ENCODE measurements at places on chromosomes 1 and 21.

GRCh38 chr1:9721606-9722377, 70.3 kb downstream of the PIK3CD start:
- peak; percentile 33 for DNase-seq

DNA sequence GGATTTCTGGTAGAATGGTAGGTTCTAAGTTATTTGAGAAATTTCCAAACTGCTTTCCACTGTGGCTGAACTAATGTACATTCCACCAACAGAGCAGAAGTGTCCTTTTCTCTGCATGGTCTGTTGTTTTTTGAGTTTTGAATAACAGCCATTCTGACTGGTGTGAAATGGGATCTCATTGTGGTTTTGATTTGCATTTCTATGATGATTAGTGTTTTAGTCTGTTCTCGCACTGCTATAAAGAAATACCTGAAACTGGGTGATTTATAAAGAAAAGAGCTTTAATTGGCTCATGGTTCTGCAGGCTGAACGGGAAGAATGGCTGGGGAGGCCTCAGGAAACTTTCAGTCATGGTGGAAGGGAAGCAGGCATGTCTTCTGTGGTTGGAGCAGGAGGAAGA, 80.3 kb downstream of the SDCCAG8 start:
- DNase-seq = no peak

- peak; percentile 54 for DNase-seq
These were observed 730 bp upstream of the PHF13 start for GRCh38 chr1:6612641-6613360.

DNA sequence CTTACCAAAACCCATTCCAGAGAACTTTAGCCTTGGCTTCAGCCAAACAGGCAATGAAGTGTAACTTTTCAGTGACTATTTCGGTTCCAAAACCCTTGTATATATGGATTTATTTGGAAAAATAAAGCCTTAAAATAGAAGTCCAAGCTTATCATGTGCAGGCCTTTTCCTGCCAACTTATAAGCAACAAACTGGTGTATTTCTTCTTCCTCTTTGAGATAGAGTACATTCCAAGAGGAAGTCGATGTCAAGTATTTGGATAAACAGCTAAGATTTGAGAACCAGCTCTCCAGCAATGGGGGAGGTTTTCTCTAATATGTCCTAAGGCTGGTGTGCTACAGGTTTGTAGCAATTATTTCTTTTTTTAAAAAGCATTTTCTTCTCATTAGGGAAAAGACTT, 407.8 kb downstream of the DUSP10 start:
- no peak for DNase-seq

DNA sequence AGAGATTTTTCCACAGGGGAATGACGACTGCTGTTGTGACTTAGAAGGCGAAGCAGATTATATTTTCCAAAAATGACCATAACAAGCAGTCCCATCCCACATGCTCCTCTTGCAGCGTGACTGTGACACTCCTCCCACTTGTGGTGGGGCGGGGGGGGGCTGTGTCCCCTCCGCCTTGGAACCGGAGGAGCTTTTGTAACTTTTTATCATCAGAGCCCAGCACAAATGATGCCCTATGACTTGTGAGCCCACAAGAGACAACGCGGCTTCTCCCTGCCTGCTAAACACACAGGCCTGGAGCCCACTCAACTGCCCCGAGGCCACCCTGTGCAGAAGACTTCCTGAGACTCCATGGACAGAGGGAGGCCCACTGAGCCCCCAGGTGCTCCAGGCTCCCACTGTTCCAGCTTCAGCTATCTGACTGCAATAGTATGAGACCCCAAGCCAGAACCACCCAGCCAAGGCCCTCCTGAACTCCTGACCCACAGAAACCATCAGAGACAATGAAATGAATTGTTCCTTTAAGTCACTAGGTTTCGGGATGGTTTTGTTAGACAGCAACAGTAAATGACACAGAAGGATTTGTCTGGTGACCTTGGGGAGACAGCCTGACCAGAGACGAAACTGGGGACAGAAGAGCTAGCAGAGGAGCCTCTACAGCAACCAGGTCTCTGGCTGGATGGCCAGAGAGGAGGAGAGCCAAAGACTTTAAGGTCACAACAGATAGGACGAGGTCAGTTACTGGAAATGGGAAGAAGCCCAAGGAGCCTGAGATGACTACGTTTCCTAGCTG, 58.8 kb downstream of the CAPZB start:
- DNase-seq = no peak

DNA sequence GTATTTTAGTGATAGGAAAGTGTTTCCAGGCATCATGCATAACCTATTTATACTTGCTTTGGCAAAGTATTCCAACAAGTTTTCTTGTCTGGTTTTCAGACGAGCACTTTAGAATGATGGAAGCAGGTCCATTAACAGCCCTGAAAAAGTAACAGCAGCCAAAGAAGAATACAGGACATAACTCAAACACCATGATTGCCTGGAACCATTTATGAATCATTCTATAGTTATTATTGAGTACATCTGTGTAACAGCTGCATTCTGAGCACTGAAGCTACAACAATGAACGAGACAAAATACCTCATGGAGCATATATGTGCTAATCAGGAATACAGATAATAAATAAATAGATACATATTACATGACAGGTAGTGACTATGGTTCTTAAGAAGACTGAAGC, 12.6 kb downstream of the IL10RB start:
- no peak for DNase-seq

DNA sequence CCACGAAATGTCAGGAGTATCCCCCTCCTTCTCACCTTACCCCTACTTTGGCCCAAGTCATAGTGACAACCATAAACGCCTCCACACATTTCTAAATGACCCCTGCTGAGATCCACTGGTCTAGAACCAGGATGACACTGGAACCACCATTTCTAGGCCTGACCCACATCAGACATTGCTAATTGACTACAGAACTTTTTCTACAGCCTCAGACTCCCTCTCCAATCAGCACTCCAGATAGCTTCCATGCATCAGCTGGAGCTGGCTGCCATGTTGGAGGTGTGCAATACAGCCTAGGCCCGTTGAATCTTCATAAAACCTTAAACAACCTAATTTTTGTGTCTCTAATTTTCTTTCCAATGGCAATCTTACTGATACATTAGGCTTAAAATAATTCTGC, 18.6 kb downstream of the TCEA3 start:
- DNase-seq = no peak

DNA sequence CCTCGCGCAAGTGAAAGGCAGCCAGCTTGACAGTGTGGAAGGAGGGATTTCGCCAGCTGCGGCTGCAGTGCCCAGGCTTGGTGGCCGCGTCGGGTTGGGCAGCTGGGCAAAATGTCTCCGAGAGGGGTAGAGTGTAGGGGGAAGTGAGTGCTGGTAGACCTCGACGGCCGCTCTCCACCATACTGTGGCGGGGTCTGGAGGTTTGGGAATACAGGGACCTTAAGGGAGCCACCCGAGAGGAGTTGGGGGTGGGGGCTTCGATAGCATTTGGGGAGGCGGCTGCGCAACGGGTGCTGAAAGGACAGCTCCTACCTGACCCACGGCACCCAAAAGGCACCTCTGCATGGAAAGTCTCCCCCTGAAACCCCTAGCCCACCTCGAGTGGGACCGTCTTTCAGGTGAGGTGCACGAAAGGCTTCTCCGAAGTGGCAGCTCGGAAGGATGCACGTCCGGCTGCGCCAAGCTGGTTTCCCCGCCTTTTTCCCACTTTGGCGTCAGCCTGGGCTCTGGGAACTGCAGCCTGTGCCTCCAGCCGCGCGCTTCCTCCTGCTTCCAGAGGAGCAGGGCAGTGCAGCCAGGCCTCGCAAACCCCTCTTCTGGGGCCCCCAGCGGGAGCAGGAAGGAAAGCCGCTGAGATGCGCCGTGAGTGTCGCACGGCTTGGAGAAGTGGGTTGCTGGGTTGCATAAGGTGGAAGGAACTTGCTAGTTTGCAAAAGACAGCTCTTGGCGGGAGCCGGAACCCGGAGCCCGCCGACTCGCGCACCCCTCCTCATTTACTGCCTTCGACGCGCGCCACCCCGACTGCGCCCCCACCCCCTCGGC, 531 bp upstream of the HMGN2 start:
- peak; percentile 81 for DNase-seq

DNA sequence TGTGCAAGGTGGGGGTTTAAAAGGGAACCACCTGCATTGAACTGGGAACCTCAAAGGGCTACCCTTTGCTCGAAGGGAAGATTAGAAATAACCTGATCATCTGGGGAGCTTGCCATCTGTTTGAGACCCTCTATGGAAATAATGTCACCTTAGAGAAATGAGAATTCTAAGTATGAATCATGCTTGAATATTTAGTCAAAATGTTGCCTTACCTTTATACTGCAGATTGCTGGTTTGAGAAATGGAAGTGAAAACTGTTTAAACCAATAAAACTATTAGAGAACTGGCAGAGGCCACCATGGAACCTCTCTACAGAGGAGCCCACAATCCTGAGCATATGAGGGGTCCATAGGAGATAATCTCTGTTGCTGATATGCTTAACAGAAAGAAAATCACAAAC, 131.2 kb upstream of the FAM78B start:
- DNase-seq = no peak

GRCh38 chr1:94358630-94359599, 59.3 kb upstream of the ABCD3 start:
- no peak for DNase-seq

- no peak for DNase-seq
These were observed 72.6 kb upstream of the ROR1 start for GRCh38 chr1:63701187-63701586.

- no peak for DNase-seq
These were observed 56.8 kb upstream of the CSF3R start for GRCh38 chr1:36539526-36539925.

DNA sequence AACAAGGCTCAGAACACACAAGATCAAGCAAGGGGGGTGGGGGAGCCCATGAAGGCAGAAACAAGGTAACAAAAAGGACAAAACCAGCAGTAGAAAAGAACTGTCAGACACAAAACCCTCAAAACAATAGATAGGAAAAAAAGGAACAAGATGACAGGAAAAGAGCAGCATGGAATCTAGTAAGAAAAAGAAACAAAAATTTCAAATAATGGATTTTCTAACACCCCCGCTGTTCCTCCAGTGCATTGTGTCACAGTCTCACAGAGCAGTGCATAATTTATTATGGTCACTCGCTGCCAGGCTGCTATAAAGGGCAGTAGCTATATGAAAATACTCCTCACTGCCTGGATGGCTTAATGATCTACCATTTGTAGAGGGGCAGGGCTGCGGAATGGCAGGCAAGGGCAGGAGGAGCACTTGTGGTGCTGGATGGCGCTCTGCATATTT, 567.9 kb downstream of the DPYD start:
- DNase-seq = no peak

DNA sequence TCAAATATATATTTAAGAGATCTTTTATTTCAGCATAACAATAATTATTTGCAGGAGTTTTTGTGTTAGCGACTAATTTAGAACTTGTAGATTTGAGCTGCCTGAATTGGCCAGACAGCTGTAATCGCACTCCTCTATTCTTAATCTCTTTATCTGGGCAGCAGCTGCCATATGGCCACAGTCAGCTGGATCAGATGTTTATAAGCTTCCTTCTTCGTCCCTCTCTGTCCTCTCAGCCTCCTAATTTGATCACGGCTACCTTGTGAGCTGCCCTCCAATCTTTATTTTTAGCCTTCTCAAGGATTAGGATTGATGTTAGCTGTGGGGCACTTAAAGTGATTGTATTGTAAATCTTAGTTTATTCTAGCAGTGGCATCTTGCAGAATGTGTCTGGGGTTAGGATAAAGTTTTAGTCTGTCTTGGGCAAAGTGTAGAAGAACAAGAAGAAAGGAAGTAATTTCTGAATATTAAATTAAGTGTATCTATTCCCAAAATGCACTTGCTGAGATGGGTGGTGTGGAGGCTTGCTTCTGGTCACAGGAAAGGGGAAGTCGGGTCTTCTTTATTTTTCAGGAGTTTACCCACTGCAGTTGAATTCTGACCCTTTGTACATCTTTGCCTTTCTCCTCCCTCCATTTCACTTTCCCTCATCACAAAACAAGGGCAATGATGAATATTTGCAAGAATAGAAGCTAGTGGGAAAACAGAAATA, 1.1 kb downstream of the ZBTB18 start:
- peak; percentile 31 for DNase-seq

DNA sequence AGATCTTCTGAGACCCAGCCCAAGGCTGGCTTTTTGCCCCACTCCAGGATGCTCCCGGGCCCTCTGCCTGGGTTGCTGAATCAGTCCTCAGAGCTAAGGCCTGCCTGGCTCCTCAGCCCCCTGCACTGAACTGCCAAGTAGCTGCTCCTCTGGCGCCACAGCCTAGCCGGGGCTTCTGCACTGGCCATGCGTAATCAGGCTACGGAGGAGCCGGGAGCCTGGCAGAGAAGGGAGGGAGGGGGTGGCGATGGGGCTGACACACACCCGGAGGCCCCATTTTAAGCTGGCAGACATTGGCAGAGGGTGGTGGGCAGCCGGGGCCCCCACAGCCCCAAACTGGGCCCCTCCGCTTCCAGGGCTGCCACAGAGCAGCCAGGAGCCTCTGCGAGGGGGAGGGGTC, 38.7 kb downstream of the ALPL start:
- no peak for DNase-seq

DNA sequence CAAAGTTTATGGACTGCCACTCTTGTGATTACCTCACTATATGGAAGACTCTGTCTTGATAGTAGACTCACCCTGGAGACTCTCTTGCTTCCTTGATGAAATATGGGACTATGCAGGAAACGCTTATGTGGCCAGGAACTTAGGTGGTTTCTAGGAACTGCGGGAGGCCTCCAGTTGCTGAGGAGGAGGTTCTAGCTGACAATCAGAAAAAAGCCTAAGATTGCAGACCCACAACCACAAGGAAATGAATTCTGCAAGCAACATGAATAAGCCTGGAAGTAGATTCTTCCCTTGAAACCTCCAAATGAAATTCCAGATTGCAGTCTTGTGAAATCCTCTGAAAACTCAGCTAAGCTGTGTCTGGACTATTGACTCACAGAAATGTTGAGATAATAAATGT, 88.9 kb upstream of the COL11A1 start:
- peak; percentile 94 for DNase-seq

DNA sequence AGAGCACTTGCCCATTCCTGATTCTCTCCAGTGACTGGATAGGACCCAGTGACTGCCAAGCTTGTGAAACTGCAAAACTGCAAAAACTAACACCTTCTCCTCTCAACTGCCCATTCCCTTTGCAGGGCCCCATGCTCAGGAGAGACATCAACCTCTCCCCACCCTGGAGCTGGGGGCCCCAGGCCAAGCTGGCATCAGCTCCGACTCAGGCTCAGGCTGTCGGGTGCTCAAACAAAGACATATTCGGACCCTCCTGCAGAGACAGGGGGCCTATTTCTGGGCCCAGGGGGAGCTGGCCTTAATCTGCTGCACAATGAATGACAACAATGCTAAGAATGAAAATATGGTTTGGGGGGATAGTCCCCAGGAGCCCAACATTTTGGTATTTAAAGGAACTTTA, 11.8 kb downstream of the LMX1A start:
- DNase-seq = no peak

All from choroid plexus epithelial cell (primary cell).